ENCODE measurements at places on chromosomes 5 and 9.

GRCh38 chr5:177473443-177474001 is at the start of gene DBN1:
DBN1 (minus strand) TSS chr5:177473634; CDS start chr5:177473521, 113 bp downstream.
- DNase-seq, result peak; percentile 54

- no peak for DNase-seq
Measured at GRCh38 chr5:87405472-87406155, 7.1 kb downstream of the CCNH start.

- peak; percentile 11 for DNase-seq
Measured at GRCh38 chr5:181114844-181115778, 15.9 kb downstream of the OR2V1 start.

- no peak for DNase-seq
Measured at GRCh38 chr9:136328622-136329041, 1.3 kb downstream of the GPSM1 start.

DNA sequence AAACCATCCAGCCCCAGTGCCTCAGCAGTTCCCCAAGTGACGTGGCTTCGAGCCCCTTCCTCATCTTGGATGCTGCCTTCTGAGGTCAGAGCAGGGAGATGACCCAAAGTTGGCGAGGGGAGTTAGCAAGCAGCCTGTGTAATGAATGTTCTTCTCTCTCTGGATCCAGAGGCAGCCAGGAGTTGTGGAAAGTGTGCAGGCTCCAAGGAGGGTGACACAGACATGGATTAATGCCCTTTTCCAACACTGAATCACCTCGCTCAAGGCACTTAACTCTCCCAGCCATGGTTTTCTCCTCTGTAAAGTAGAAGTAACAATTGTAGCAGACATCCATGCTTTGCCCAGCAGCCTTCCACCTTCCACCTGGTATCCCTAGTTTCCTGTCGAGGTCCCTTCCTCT is 64.6 kb upstream of the HAND1 start:
- no peak for DNase-seq

DNA sequence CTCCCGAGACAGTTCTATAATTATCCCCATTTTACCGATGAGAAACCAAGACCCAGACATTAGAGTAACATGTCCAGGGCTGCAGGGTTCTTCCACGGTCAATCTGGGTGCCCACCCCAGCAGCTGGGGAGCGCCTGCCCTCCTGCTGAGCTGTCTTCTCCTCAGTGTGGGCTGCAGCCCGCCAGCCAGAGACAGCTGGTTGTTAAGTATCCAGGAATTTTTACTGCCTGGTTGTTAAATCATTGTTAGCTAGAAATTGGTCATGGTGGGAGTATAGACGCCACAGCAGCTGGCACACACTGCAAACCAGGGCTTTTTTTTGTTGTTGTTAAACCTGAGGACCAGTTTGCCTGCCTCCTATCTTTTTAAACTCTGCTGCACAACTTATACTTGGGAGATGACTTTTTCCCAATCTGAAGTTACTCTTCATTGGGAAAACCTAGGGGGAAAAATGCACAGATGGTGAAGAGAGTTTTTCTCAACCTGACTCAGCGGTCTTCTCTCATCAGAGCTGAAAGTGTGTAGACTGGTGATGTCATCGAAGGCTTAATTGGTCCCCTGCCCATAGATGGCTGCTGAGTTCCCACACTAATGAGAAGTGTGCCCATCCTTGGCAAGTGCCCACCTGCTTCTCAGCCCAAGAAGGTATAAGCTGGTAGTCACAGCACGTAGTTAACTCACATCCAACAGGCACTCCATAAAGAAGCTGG is 208.6 kb downstream of the DRD1 start:
- DNase-seq, result no peak

GRCh38 chr5:107948377-107948776 is 277.6 kb upstream of the EFNA5 start:
- DNase-seq, result no peak

GRCh38 chr5:157271740-157272271 is 5.9 kb downstream of the CYFIP2 start:
- DNase-seq, result no peak

DNA sequence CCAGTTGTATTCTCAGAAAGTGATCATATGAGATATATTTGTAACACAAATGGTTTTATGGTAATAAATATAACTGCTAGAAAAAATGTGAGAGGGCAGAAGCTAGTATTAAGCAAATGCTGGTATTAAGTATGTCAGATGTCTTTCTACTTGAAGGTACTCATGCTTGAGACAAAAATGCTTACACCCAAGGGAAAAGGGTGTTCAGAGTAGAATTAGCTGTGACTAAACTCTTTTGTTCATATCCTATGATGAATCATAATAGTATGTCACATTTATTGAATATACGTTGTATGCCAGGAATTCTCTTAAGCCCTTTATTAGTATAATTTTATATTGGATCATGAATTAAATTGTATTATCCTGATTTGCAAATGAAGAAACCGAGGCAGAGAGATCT is 2.2 kb downstream of the ADGRV1 start:
- no peak for DNase-seq

- DNase-seq, result peak; percentile 8
Measured at GRCh38 chr5:95958310-95959014, 3.2 kb downstream of the ELL2 start.

- no peak for DNase-seq
Measured at GRCh38 chr9:133233681-133234432, 24.8 kb upstream of the OBP2B start.

DNA sequence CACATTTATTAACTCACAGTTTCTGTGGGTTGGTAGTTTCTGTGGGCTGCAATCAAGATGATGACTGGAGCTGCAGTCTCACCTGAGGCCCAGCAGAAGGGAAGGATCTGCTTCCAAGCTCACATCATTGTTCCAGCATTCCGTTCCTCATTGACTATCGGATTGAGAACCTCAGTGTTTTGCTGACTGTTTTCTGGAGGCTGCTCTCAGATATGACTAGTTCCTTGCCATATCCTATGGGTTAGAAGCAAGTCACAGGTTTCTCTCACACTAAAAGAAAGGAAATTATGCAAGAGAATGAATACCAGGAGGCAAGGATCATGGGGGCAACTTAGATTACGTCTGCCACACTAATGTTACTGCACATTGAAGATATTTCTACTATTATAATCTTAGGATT is 6.3 kb upstream of the ERAP1 start:
- DNase-seq, result no peak

GRCh38 chr9:84871983-84872382 is 202.5 kb downstream of the NTRK2 start:
- no peak for DNase-seq

DNA sequence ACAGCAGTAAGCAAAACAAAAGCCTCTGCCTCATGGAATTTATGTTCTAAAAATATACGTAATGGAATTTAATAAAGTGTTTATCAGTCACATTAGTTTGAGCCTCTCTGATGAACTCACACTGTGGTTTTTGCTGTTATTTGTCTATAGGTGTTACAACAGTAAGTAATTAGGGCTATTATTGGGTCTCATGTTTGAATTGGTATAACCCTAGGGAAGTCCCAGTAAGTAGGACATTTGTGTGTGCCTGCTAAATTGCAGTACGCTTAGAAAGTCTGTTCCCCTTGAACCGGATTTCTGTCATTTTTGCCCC is 197.6 kb downstream of the NR3C1 start:
- no peak for DNase-seq

DNA sequence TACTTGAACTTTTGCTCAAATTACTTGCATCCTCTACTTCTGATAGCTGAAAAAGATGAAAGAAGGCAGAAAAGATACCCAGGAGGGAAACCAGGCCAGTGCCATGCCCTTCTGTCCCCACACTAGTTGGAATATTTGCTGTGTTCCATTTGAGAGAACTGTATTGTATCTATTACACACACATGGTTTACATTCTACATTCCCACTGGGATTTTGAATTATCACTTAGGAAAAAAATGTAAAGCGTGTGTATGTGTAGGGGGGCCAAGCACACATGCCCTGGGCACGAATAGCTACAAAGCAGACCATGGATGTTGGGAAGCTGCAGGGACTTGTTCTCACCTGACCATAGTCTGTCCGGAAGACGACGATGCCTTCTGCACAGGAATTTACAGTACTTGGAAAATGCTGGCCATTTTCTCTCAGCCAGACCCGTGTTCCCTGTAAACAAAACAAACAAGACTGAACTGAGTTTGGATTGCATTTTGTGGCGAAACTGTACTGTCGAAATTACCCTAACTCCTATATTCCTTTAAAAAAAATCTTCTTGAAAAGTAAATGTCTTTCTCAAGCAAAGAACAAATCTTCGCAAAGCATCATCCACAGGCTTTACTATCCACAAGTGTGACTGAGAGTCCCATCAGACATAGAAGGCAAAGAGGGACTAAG is 58.7 kb downstream of the MYO10 start:
- DNase-seq, result no peak

DNA sequence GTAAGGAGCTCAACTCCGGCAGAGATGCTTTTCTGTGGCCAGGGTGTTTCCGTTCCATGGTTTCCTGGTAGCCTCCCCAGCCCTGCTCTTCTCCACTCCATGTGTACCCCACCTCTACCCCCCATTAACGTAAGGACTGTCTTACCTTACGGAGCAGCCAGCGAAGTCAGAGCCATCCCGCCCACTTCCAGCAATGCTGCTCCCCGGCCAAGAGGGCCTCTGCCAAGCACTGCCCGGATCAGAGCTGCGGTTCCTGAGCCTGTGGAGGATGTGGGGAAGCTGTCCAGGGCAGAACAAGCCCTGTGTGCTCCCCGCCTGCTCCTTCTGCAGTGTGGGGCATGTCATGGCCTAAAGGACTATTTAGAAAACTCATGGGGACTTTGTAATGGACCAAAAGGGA is 261.2 kb downstream of the GADD45G start:
- no peak for DNase-seq

DNA sequence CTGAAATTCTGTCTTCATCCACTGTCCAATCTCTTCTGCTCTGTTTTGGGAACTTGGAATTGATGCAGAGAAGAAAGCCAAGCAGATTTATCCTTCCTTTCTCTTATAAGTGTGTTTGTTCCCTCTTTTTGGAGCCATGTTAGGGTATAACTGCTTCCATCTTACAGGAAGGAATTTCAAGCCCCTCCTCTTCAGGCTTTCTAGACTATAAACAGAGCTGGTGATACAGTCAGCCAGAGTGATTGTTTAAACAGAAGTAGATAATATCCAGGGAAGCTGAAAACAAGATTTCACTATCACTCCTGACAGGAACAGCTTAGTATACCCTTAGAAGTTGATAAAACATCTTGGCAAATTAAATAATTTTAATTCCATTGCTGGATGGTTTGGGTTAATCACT is 102.1 kb upstream of the DMRT1 start:
- DNase-seq, result no peak

DNA sequence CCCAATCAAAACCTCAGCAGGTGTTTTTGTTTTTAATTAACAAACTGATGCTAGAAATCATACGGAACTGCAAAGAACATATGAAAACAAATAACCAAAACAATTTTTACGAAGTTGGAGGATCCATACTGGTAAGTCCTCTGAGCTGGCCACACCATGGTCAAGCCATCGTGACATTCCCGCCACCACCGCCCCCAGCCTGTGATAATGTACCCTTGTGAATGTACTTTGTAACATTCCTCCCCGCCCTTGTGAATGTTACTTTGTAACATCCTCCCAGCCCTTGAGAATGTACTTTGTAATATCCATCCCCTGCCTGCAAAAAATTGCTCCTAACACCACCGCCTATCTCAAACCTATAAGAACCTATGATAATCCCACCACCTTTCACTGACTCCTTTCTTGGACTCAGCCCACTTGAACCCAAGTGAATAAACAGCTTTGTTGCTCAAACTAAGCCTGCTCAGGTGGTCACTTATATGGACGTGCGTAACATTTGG is 63.3 kb downstream of the RAPGEF6 start:
- no peak for DNase-seq

Measured in ACHN (cell line).